Activated CD8-positive, alpha-beta memory T cell treated with anti-CD3 and anti-CD28 coated beads, Interleukin-2, amount 50 U/mL, for 48 hours (primary cell): ENCODE measurements at places on chromosomes 16 and 17.
A peak's percentile ranks its signal among the peaks of the same experiment; 100 is the strongest.

DNA sequence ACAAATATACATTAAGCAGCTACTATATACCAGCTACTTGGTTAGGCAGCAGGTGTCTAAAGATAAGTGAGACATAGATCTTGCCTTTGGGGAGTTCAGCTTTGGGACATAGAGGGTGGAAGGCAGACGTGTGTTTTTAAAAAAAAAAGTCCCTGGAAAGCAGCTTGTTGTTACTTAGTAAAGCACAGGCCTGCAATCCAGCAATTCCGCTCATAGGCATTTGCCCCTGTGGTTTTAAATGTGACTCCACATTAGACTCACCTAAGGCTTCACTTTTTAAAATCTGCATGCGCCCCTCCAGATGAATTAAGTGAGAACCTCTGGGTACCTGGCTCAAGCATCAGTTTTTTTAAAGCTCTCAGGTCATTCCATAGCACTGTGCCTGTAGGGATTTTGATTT lies 7.2 kb upstream of the MLYCD start:
- DNase-seq = no peak

GRCh38 chr16:64627288-64627687 lies 494.6 kb downstream of the CDH11 start:
- no peak for DNase-seq

GRCh38 chr17:19411631-19412030 lies 599 bp downstream of the RNF112 start:
- no peak for DNase-seq

DNA sequence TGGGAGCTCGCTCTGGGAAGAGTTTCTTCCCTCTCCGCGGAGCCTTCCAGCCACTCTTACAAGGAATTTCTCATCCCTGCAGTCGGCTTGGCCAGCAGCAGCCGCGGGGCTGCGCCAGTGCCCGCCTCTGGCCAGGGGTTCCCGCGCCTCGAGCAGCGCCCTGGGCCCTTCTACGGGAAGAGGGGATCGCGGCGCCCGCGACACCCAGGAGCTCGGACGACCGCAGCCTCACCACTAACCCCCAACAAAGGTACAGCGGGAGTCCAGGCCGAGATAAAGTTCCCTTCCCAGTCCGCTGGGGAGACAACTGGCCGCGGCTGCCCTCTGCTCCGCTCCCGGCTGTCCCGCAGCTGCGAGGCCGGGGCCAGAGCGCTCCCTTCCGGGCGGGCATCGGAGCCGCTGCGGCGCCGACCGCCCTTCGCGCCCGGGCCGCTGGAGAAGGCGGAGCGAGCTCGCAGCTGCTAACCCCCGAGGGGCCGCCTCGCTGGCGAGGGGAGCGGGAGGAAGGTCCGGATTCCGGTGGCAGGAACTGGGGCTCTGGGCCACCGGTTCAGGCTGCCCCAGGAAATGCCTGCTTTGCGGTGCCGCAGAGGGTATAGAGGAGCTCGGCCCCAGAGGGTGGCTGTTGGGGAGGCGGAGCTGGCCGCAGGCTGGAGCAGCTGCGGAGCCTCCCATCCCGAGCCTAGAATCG lies 3.6 kb upstream of the HS3ST3B1 start:
- peak; percentile 78 for DNase-seq

DNA sequence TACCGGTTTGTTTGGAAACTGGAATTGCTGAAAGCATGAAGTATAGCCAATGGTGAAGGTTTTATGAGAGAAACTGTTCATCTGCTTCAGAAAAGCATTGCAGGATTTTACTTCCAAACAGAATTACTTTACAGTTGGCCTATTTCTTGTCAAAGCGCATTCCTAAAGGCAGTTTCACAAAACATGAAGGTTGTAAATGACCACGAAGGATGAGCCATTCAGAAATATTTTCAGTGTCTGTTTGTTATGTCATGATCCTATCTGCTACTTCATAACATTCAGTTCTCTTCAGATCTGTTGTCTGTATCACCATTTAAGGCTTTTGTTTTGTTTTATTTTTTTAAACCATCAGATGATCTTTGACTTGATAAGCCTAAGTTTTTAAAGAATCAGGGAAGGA lies 45.7 kb downstream of the AATF start:
- no peak for DNase-seq

GRCh38 chr16:4325253-4325758 lies 9.4 kb downstream of the GLIS2 start:
- no peak for DNase-seq

GRCh38 chr16:12271006-12271405 lies 294.5 kb downstream of the SNX29 start:
- DNase-seq = no peak

DNA sequence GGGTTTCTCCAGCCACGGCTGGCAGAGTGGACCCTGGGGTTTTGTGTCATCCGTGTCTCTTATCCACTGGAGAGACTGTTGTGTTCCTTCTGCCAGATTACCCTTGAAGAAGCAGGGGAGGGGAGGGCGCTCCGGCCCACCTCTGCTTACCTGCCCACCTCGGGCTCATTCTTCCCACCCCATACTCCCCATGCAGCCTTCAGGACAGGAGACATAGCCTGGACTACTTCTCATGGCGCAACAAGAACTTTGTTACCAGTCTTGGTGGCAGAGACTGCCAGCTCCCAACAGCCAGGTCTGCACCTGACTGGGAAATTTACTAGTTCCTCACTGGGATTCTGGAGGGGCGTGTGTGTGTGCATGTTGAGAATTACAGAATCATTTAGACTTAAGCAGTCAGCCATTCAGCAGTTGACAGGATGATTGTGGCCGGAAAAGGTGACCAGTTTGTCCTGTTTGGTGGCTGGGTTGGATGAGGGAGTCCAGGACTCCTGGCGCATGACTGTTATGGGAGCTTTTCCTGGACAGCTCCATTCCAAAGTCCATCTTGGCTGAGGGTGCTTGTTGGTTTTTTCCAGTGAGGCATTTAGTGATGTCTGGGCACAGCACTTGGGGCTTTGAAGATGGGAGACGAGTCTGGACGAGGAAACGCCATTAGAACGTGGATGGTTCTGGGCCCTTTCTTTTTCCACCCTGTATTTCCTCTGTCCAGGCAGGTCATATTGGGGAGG lies 8.7 kb downstream of the GSE1 start:
- no peak for DNase-seq

GRCh38 chr16:55433535-55433934 lies 45.5 kb upstream of the MMP2 start:
- no peak for DNase-seq

GRCh38 chr16:13560151-13560550 lies 359.8 kb upstream of the ERCC4 start:
- no peak for DNase-seq

GRCh38 chr17:4485676-4486646 lies 12.7 kb upstream of the SPNS2 start:
- peak; percentile 81 for DNase-seq

DNA sequence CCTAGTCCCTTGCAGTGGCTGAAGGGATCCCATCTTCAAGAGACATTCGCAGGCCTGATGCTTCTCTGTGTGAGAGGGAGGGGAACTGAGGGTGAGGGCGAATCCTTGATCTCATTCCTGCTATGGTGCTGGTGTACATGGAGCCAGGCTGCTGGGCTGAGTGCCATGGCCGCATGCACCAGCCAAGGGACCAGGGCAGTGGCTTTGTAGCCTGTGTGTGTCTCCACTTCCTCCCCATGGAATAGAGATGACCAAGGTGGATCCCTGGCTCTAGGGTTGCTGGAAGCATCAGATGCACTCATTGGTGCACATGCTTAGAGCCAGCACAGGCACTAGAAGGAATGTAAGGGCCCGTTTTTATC lies 195.0 kb downstream of the FOXL1 start:
- DNase-seq = no peak

DNA sequence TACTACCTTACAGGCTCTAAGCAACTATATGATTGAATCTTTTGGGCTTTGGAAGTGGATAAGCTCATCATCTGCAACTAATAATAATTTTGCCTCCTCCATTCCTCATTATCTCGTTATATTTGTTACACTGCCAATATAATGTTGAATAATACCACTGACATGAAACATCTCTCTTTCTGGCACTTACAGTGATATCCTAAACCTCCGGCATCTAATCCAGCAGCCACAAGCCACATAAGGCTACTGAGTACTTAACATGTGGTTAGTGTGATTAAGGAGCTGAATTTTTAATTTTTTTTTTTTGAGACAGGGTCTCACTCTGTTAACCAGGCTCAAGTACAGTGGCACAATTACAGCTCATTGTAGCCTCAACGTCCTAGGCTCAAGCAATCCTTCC lies 9.6 kb downstream of the CDC42EP4 start:
- DNase-seq = no peak

DNA sequence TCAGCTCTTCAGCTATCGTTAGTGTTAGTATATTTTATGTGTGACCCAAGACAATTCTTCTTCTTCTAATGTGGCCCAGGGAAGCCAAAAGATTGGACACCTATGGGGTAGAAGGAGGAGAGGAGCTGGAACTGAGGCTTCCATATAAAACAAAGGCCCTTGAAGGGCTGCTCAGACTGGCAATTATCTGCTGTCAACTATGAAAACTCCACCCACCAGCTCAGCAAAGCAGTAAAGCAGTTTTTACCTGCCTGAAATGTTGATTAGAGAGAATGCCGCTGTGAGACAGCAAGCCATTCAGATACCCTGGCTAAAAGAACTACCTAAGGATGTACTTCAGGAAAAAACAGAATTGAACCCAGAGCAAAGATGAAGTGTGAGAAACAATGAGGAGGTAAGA lies 45.9 kb upstream of the GNAO1 start:
- no peak for DNase-seq

DNA sequence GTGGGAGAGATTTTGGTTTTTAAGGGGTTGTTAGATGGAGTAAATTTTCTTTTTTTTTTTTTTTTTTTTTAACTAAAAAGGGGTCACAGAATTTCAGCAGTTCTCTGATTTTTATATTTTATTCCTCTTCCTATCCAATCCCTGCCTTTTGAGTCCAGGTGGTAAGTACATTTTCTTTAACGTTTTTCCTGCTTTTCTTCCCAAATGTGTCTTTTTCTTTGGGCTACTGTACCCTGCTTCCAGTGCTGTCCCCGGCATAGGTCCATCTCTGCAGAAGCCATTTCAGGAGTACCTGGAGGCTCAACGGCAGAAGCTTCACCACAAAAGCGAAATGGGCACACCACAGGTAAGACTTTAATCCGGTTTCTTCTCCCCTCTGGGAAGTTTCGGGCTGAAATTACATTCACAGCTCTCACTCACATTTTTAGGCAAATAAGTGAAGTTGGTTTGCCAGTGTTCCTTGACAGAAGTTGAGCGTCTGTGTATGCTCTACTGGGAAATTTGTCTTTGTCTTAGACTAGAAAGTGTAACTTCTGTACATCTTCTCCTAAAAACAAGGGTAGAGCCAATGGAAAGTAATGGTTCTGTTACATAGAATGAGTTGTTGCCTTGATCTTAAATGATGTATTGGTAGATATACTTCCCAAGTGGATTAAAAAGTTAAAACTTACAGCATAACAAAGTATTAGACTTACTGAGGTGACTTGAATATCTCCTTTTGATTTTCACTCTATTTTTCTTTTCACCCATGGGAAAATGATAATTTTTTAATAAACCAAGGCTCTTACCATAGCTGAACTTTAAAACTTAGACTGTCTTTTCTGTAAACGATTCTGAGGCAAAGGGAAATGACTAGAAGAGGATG lies 54.5 kb downstream of the TUBD1 start:
- peak; percentile 73 for DNase-seq

- no peak for DNase-seq
Measured at GRCh38 chr16:84166796-84167695, 19.8 kb downstream of the TAF1C start.

- DNase-seq = peak; percentile 84
Measured at GRCh38 chr16:3578610-3579551, 1.7 kb upstream of the NLRC3 start.

- no peak for DNase-seq
Measured at GRCh38 chr17:77963441-77963840, 4.9 kb downstream of the TNRC6C start.

DNA sequence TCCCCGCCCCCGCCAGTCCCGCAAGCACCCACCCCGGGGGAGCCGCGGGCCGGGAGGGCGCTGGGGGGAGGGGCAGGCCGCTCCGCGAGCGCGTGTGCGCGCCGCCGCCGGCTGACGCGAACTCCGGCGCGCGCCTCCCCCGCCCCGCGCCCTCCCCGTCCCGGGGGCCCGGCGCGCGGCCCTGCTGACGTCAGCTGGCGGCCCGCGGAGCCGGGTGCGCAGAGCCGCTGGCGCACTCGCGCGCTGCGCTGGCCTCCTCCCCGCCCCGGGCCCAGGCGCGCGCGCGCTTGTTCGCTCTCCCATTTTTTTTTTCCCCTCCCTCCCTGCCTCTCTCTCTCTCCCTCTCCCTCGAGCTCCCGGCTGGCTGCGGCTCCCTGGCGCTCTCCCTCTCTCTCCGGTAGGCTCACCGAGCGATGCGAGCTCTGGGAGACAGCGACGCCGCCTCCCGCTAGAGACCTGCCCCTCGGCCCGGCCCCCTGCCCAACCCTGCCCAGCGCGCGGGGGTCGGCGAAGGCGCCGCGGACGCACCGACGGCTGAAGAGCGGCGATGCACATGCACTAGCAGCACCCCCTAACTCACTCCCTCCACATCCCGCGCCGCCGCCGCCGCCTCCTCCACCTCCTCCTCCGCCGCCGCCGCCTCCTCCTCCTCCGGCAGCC lies at the start of gene GNAO1:
GNAO1 (plus strand) TSS at position 334 of the 660 bp plus-strand sequence. CDS start 747 bp downstream, outside the sequence.
- peak; percentile 75 for DNase-seq

- DNase-seq = no peak
Measured at GRCh38 chr16:24346734-24347133, 90.6 kb downstream of the CACNG3 start.

GRCh38 chr16:10097271-10097670 lies 85.0 kb downstream of the GRIN2A start:
- no peak for DNase-seq

- DNase-seq = no peak
Measured at GRCh38 chr16:75760018-75760519, 33.8 kb upstream of the CPHXL start.

DNA sequence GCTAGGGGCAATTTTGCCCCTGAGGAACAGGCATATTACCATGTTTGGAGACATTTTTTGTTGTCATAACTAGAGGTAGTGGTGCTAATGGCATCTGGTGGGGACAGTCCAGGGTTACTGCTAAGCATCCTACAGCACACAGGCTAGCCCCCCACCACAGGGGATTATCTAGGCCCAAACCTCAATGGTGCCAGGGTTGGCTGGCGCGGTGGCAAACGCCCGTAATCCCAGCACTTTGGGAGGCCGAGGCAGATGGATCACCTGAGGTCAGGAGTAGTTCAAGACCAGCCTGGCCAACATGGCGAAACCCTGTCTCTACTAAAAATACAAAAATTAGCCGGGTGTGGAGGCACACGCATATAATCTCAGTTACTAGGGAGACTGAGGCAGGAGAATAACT lies 15.2 kb downstream of the C1QTNF1 start:
- no peak for DNase-seq

GRCh38 chr17:20098314-20098713 lies 89.2 kb downstream of the SPECC1 start:
- no peak for DNase-seq
